Heart right ventricle (tissue), 16 donors: ENCODE measurements at places on chromosomes 1 and 21. TPM values are rescaled to one million over a fixed set of nuclear protein-coding genes. Genes with fewer than 3 reads are reported as not detected.

DNA sequence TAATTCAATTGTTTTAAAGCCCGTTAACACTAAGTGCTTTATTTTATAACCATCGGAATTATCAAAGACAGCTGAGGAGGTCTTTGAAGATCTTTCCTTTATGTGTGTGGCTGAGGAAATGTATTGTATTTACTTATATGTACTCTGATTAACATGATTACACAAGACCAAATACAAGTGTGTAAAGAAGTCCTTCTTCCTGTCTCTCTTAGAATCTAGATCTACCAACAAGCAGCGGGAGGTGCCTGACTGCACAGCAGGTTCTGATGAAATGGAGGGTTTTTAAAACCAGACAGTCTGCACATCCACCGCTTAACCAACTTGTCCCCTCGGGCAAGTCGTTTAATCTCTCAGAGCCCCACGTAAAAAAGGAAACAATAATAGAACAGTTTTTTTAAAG, 240.5 kb upstream of the MAP1LC3C start:
- DNase-seq, result no peak

DNA sequence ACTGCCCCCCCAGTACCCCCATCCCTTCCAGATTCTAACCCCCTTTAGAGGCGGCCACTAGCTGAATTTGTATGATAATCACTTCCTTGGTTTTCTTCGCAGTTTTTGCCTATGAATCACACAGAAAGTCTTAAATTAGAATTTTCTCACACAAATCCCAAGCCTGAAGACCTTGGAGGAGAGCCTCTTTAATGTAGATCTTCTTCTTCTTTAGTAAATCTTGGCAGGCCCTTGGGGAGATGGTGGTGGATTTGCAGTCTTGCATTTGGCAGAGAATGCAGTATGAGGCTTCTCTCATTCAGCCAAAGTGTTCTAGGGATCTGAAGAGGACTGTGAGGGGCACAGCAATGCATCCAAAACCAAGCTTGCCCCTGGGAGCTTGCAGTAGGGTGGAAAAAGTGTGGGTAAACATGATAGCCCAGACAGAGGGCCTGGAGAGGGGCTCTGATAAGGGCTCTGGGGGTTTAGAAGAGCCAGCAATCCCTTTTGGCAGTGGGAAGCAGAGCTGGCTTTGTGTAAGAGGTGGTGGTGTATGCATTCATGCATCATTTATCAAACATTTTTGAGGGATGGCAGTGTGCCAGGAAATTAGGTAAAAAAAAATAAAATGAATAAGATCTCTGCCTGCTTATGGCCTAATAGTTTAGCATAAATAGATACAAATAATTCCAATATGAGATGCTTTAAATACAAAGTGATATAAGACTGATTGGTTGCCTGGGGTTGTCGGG, 7.7 kb upstream of the CDC42 start:
- no peak for DNase-seq

Gene RNU1-3
- total RNA-seq, result 4,094 TPM

Gene ZNF669
- total RNA-seq, result 2.1 TPM

GRCh38 chr1:206725109-206725963, 40.6 kb downstream of the MAPKAPK2 start:
- DNase-seq, result no peak

GRCh38 chr1:39755965-39756659, 15.0 kb downstream of the OXCT2 start:
- DNase-seq, result no peak

DNA sequence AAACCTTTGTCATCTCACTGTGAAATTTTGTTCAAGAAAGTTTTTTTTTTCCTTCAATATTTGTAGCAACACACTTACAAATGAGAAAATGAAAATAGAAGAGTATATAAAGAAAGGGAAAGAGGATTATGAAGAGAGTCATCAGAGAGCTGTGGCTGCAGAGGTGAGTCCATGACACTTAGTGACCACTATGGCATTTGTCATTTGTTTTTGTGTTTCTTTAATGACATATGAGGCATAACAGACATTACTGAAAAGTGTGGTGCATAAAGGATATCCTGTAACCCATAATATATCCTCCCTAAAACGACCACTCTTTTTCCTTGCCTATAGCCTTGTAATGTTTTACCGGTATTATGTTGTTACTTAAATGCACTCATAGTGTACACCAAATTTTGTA, 80.2 kb downstream of the VPS26C start:
- no peak for DNase-seq

GRCh38 chr1:157585984-157586383, 11.9 kb downstream of the FCRL4 start:
- no peak for DNase-seq
